ENCODE measurements at places on chromosomes 12 and 14. TPM values are rescaled to one million over a fixed set of nuclear protein-coding genes. Genes with fewer than 3 reads are reported as not detected.

TNS2 gene
- 3.4 TPM for total RNA-seq

LRRC10 gene
- not detected for total RNA-seq

KERA gene
- total RNA-seq: not detected

ASPG gene
- total RNA-seq: not detected

MSRB3 gene
- 2.8 TPM for total RNA-seq

ZFHX2 gene
- 4.8 TPM for total RNA-seq

CPNE8 gene
- total RNA-seq: 0.90 TPM

KRT75 gene
- total RNA-seq: not detected

HOXC4 gene
- total RNA-seq: 9.6 TPM

SCYL2 gene
- 51.8 TPM for total RNA-seq

GRCh38 chr12:56590237-56590830, 39.8 kb downstream of the BAZ2A start:
- peak; percentile 48 for DNase-seq

- no peak for DNase-seq
Observed at GRCh38 chr12:127675936-127676335, 591.0 kb upstream of the TMEM132C start.

DNA sequence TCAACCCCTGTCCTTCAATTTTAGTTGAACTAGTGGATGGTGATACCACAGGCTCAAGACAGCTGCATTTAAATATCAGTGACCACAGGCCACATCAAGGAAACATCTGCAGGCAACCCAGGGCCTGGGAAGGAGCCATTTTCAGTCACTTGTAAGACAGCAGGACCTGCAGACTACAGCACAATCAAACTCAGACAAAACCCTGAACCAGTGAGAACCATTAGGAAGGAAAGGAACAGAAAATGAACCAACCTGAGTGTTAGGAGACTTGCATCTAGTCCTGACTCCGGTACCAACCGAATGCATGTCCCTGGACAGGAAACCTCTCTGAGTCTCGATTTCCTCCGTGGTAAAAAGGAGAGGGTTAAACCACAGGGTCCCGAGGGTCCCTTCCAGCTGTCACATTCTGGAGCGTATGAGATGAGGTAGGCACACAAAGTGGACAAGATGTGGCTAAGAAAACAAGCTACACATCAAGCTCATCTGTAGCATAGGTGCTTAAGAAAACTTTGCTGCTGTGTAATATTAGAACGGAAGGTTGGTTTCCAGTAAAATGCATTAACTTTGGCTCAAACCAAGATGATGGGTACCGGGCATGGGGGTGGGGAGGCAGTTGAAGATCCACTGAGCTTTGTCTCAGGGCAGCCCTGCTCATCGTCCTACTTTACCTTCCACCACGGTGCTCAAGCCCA, 1.6 kb upstream of the CDKN1B start:
- no peak for DNase-seq

DNA sequence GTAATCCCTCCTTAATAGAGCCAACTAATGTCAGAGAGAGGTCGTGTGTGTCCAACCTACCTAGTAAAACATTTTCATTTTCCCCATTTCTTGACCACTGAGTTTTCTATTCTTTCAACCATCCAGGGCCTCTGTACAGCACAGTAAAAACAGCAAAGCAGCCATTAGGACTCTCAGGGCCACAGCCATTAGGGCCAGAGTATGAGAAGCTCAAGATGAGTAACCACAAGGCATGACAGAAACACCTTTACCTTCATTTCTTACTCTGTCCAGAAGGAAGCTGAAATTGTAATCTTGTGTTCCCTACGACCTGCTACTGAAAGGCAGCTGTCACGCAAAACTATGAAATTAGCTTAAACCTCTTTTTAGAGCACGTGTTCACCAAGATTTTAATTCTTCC, 2.3 kb downstream of the SPPL3 start:
- DNase-seq: no peak

GRCh38 chr14:57549765-57550420, 56.2 kb upstream of the CCDC198 start:
- DNase-seq: no peak

GRCh38 chr12:37546206-37546605, 770.4 kb upstream of the ALG10B start:
- DNase-seq: no peak

DNA sequence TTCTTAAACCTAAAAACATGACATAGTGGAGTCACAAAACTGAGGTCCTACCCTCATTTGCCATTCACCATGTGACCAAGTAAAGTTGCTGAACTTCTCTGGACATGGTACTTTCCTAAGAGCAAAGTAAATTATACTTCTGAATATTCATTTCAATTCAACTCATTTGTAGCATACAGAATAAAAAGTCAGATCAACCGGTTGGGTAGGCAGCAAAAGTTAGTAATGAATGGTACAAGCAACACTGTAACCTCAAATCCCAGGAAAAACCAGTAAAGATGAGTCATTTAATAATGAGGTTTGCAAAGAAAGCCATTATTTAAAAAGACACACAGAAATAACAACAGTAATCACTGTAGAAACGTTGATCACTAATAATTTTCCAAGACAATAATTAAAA, 8.7 kb downstream of the POLE2 start:
- DNase-seq: no peak

GRCh38 chr12:126418400-126418799, 1353.2 kb downstream of the AACS start:
- DNase-seq: no peak

GRCh38 chr14:99320621-99321235, 48.7 kb upstream of the BCL11B start:
- no peak for DNase-seq

GRCh38 chr14:73662487-73662943, 17.7 kb downstream of the DNAL1 start:
- peak; percentile 84 for DNase-seq

DNA sequence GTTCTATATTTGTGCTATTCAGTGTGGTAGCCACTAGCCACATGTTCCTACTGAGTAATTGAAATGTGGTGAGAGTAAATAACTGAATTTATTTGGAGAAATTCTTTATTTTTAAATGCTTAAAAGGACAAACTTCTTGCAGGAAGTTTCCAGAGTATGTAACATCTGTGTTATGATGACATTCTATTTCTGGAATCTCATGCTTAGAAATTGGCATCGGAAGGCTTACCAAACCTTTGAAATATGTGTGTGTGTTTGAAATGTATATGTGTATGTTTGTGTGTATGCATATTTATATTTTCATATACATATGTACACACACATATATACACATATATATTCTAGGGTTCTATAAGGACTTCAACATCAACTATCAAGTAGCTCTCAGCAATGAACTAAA, 12.4 kb upstream of the WSCD2 start:
- no peak for DNase-seq

GRCh38 chr14:97705976-97706375, 908.8 kb downstream of the VRK1 start:
- no peak for DNase-seq

GRCh38 chr12:131279281-131279921, 325.7 kb downstream of the ADGRD1 start:
- DNase-seq: no peak

DNA sequence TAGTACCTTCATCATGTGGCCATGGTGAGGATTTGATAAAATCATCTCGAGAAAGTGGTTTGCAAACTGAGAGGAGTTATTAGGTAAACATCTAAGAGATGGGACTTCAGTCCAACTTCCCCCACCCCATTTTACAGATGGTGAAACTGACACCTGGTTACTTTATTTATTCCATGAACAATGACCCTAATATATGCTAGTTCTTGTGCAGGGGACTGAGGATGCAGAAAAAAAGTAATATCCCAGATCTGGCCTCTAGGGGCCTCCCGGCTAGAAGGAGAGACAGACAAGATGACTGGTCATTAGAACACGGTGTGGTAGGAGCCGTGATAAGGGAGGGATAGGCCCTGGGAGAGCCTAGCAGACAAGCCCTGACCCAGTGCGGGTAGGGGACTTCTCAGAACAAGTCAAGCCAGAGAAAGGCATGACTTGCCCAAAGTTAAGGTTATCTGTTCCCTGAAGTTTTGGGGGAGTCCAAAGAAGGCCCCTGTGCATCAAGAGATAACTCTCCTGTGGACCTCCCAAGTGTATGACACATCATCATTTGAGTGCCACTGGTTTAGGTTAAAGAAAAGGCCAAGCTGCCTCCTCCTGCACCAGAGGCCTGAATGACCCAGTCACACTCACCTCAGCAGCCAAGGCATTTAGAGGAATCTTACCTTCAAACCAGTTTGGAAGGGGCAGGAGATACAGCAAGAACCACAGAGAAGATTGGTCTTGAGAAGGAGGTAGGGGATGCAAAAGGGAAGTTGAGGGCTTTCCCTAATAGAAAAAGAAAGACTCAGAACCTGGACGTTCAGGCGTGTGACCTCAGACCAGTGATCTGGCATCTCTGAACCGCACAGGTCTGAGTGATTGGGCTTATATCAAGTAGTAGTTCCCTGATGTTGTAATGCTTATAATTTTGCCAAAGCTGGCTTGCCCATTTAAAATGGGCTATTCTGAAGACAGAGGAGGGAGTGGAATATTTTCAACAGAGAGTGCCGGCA, 1.6 kb downstream of the CMKLR1 start:
- DNase-seq: peak; percentile 61

DNA sequence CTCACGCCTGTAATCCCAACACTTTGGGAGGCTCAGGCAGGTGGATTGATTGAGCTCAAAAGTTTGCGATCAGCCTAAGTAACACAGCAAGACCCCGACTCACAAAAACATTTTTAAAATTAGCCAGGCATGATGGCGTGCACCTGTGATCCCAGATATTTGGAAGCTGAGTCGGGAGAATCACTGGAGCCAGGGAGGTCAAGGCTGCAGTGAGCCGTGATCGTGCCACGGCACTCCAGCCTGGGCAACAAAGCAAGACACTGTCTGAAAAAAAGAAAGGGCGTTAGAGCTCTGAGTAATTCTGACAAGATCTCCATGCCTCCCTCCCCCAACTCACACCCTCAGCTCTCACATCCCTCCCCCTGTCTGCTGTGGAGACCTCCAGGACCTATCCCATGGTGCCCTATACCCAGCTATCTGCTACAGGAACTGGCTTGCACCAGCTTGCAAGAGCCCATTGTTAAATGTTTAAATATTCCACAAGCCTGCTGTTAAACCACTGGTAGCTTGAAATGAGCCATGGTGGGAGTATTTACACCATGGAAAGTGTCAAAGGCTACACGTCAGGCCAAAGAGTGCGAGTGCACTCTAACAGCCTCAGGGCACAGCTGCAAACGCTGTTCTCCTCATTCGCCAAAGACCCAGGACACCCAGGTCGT, 35.1 kb upstream of the PPP2R5C start:
- DNase-seq: no peak

GRCh38 chr14:58946431-58946830, 242.0 kb upstream of the DAAM1 start:
- no peak for DNase-seq

- DNase-seq: no peak
Observed at GRCh38 chr14:23431486-23431885, 4.0 kb downstream of the MYH7 start.

DNA sequence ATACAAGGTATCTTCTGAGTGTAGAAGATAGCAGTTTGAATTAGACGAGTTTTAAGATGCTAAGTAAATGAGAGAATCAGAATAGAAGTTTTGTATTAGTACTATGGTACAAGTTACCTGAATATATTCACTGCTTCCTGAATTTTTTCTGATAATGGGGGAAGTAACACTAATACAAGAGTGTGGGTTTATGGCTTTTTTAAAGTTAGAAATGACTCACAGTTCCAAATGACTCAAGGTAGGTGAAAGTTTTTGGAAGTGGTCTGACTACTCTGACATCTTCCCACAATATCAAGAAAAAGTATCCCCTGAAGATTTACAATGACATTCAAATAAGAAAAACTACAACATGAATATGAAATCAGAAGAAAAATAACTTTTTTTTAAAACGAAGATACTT, 123.7 kb upstream of the GARIN6 start:
- no peak for DNase-seq

DNA sequence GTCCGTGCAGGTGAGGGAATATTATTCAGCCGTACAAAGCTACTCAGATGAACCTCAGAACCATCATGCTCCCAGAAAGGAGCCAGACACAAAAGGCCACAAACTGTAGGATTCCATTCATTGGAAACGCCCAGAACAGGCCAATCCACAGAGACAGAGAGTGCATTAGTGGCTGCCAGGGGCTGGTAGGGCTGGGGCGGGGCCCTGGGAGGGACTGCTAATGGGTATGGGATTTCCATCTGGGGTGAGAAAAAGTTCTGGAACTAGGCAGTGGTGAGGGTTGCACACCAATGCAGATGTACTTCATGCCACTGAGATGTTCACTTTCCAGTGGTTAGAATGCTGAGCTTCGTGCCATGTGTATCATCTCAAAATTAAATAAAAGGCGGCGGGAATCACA, 101.1 kb downstream of the RFLNA start:
- DNase-seq: no peak

- DNase-seq: no peak
Observed at GRCh38 chr12:21379218-21379617, 6.5 kb downstream of the IAPP start.

Measured in A673 (cell line).